Keratinocyte (primary cell): ENCODE measurements at places on chromosomes 3 and 15. TPM values are rescaled to one million over a fixed set of nuclear protein-coding genes. Genes with fewer than 3 reads are reported as not detected.

DNA sequence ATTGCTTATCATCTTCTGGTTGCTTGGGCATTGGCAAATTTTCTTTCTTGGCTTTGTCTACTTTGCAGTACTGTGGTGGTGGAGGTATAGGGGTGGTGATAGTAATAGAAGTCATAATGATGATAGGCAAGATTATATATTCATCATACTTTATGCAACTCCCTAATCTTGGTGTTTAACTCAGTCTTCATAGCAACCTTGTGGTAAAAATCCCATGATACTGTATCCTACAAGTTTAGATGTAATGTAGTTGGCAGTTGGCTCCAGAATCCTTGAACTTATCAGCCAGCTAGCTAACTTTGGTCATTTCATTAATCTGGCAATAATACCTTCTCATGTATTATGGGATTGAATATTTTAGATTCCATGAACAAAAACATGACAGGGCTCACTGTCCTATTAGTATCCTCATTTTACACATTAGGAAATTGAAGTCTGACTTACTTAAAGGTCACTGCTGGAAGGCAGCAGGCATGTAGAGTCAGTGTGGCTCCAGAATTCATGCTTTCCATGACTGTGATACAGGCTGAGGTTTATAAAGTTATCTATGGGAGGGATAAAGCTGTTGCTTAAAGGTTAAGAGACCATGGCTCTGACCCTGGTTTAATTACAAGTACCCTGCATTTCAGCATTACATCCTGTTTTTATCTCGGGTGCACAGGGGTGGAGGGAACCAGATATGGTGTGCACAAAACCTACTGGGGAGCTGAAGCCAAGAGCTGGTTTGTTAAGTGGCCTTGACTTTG lies 33.3 kb downstream of the RBMS3 start:
- DNase-seq, result no peak
- H3K36me3 ChIP-seq, result no peaks in the 10 kb centered on the region
- no peaks in the 10 kb centered on the region for H3K4me1 ChIP-seq
- H3K27me3 ChIP-seq, result no peaks in the 10 kb centered on the region
- no peak overlapping the region for H3K4me3 ChIP-seq

DNA sequence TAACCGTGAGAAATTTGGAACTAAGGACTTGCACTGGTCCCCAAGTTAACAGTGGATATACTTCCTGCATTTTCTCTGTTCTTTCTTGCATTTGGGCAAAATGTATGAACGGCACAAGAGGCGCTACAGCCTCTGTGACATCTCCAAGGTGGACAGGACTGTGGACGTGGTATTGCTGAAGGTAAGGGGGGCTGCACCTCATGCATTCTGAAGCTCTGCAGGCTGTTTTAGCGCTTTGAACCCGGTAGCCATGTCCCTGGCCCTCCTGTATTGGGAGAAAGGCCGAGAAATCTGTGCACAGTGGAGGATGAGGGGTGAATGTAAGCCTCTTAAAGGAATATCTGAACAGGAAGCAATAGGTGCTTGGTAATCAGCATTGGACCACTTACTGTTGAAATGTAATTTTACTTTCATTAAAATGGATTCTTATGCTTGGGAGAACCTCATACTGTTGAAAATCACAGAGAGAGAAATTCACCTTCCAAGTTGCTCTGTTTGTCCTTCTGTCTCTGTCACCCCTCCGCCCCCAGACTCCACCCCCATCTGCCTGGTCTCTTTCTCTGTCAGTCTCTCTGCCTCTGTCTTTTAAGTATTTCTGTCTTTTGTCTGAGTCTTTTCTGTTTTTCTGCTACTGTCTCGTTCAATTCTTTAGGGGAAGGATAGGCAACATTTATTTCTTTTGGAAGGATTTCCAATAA lies 174.6 kb downstream of the KLHL25 start:
- no peaks in the 10 kb centered on the region for H3K27me3 ChIP-seq
- H3K4me1 ChIP-seq, result peaks cover 47% of the 10 kb centered on the region
- H3K4me3 ChIP-seq, result no peak overlapping the region
- no peak for DNase-seq
- no peaks in the 10 kb centered on the region for H3K36me3 ChIP-seq

GRCh38 chr3:16896820-16897219 lies 12.1 kb downstream of the PLCL2 start:
- no peaks in the 10 kb centered on the region for H3K36me3 ChIP-seq
- H3K27me3 ChIP-seq, result peaks cover 4% of the 10 kb centered on the region
- H3K4me1 ChIP-seq, result no peaks in the 10 kb centered on the region
- DNase-seq, result no peak
- no peak overlapping the region for H3K27ac ChIP-seq

DNA sequence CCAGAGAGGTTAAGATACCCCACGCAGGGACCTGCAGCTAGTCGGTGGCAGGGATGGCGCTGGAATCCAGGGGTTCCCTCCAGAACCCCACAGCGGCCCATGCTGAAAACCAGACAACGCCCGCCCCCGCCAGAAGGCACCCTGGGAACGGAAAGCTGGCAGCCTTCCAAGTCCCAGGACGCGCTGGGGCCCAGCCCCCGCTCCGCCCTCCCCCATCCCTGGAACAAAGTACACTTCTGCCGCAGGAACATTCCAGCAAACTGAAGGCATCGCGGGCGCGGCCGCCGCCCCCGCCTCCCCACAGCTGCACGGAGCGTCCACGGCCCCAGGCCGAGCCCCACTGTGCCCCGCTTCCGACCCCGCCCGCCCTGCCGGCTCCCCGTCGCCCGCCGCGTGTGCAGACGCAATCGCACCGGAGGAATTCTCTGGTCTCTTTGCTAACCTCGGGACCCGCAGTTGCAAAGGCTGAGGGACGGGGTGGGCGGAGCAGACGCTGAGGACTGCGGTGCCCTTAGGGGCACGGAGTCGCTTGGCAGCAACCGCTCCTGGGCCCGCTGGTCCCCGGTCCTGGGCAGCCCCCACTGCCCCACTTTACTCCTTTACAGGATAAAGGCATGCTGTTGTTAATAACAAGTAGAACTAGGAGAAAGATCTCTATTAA lies 44.8 kb upstream of the RNU6-1 start:
- H3K4me1 ChIP-seq, result peaks cover 23% of the 10 kb centered on the region
- no peaks in the 10 kb centered on the region for H3K27me3 ChIP-seq
- no peaks in the 10 kb centered on the region for H3K36me3 ChIP-seq
- DNase-seq, result peak; percentile 42
- peak overlapping the region; percentile 71 for H3K27ac ChIP-seq

- H3K4me1 ChIP-seq, result peaks cover 9% of the 10 kb centered on the region
- H3K27ac ChIP-seq, result no peak overlapping the region
- DNase-seq, result no peak
- no peak overlapping the region for H3K4me3 ChIP-seq
Measured at GRCh38 chr3:195109098-195109657, 161.8 kb downstream of the XXYLT1 start.

DNA sequence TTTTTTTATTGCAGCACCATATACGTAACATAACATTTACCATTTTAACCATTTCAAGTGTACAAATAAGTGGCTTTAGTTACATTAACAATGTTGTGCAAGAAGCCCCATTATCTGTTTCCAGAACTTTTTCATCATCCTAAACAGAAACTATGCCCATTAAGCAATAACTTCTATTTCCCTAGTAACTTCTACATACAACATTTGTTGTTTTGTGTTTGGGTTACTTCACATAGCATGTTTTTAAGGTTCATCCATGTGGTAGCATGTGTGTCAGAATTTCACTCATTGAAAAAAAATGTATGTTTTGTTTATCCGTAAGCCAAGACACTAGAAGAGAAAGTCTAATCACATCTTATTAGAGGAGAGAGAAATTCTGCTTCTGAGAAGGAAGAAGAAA lies 450.5 kb upstream of the PDZRN3 start:
- H3K4me3 ChIP-seq, result no peak overlapping the region
- DNase-seq, result no peak
- no peak overlapping the region for H3K27ac ChIP-seq

- H3K36me3 ChIP-seq, result no peaks in the 10 kb centered on the region
- no peak overlapping the region for H3K27ac ChIP-seq
- H3K4me3 ChIP-seq, result no peak overlapping the region
- no peak for DNase-seq
- peaks cover 10% of the 10 kb centered on the region for H3K4me1 ChIP-seq
Measured at GRCh38 chr3:88034491-88035275, 24.1 kb downstream of the CGGBP1 start.

GRCh38 chr15:88255484-88256278 lies 858 bp downstream of the NTRK3 start:
- H3K4me3 ChIP-seq, result no peak overlapping the region
- no peak for DNase-seq
- no peaks in the 10 kb centered on the region for H3K36me3 ChIP-seq
- H3K4me1 ChIP-seq, result no peaks in the 10 kb centered on the region
- no peak overlapping the region for H3K27ac ChIP-seq
- peaks cover 51% of the 10 kb centered on the region for H3K27me3 ChIP-seq

- peak overlapping the region; percentile 96 for H3K27ac ChIP-seq
- no peak overlapping the region for H3K4me3 ChIP-seq
- H3K4me1 ChIP-seq, result peaks cover 71% of the 10 kb centered on the region
- no peaks in the 10 kb centered on the region for H3K27me3 ChIP-seq
Measured at GRCh38 chr15:63374686-63375520, 6.7 kb downstream of the CA12 start.

DNA sequence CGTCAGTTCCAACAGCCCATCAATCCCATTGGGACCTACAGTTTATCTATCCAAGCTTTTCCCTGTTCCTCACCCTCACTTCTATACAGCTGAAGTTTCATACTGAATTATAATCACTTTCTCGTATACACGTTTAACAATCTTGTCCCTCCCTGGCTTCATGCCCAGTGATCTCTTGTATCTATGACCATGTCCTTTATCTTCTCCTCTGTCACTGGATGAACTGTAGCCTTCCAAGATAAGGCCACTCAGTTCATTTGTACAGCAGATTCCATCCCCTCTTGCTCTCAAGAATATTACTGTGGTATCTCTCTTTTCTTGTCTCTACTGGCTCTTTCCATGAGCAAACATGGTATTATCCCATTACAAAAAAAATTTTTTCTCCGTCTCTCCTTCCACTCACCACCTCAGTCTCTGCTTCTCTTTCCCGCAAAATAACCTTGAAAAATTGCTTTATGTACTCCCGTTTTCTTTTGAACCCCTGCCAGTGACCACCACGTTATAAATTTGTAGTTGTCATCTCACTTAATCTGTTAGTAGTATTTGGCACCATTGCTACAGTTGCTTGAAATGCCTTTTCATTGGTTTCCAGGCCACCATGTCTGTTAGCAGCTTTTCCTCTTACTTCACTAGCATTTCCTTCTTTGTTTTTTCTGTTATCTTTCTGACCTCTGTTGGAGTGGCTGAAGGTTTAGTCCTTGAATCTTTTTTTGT lies 9.4 kb downstream of the CTNNB1 start:
- no peaks in the 10 kb centered on the region for H3K27me3 ChIP-seq
- no peak overlapping the region for H3K27ac ChIP-seq
- H3K4me1 ChIP-seq, result peaks cover 11% of the 10 kb centered on the region
- no peak for DNase-seq
- H3K4me3 ChIP-seq, result no peak overlapping the region

GRCh38 chr3:71144525-71145253 lies 438.8 kb downstream of the FOXP1 start:
- no peak overlapping the region for H3K4me3 ChIP-seq
- no peaks in the 10 kb centered on the region for H3K27me3 ChIP-seq
- H3K36me3 ChIP-seq, result no peaks in the 10 kb centered on the region

GRCh38 chr3:129536374-129536667 lies 6.7 kb upstream of the H1-8 start:
- H3K27ac ChIP-seq, result no peak overlapping the region
- H3K36me3 ChIP-seq, result no peaks in the 10 kb centered on the region
- no peak for DNase-seq
- H3K27me3 ChIP-seq, result no peaks in the 10 kb centered on the region
- no peak overlapping the region for H3K4me3 ChIP-seq

DNA sequence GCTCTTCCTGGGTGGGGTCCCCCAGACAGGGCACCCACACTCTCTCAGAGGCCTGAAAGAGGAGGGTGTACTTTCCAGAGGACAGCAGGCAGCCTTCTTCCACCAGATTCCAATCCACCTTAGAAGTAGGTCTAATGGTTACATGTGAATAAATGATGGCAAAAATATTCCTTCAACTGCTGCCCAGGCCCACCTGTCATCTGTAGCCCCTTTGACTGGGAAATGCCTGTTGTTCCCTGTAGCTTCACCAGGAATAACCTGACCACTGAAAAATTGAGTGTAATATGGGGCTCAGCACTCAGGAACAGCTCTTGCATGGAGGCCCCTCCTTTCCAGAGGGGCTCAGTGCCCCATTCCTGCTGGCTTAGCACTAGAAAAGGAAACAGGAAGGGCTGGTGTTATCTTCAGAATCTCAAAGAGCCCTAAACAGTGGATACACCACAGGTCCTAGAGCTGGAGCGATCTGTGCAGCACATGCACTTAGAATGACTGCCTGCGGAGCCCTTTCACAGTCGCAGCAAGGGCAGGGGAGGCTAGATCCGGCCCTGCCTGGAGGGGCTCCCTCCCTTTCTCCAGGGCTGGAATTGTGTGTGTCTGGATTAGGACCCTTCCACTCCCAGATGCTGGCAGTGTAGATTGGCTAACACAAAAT lies 32.1 kb downstream of the SLC22A14 start:
- peaks cover 1% of the 10 kb centered on the region for H3K36me3 ChIP-seq
- DNase-seq, result no peak
- peaks cover 4% of the 10 kb centered on the region for H3K27me3 ChIP-seq
- H3K4me1 ChIP-seq, result no peaks in the 10 kb centered on the region

GRCh38 chr15:74251131-74251811 lies 15.1 kb downstream of the CCDC33 start:
- no peak overlapping the region for H3K4me3 ChIP-seq
- no peaks in the 10 kb centered on the region for H3K36me3 ChIP-seq
- H3K27me3 ChIP-seq, result peaks cover 16% of the 10 kb centered on the region
- DNase-seq, result no peak
- H3K27ac ChIP-seq, result no peak overlapping the region
- no peaks in the 10 kb centered on the region for H3K4me1 ChIP-seq

DNA sequence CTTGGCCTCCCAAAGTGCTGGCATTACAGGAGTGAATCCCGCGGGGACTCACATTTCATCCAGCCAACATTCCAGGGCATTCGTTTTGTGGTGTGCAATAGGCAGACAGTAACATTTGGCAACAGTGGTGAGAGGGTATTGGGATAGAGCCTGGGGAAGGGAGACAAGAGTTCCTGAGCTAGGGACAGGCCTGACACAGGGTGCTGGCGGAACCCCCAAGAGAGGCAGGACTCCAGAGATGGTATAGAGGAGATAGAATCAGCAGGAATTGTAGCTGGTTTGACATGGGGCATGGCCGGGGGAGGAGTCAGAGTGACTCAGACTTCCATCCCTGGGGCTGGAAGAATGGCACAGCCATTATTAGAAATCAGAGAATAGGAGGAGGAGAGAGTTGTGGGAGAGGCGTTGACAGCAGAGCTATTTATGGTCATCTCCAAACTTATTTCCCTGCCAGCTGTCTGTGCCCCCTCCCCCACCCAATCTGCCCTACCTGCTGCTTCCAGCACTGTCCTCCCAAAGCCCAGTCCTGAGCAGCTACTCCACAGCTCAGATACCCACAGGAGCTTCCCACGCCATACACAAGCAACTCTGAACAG lies 4.4 kb upstream of the IDH2 start:
- H3K27me3 ChIP-seq, result no peaks in the 10 kb centered on the region
- no peaks in the 10 kb centered on the region for H3K36me3 ChIP-seq
- H3K4me3 ChIP-seq, result no peak overlapping the region
- no peak overlapping the region for H3K27ac ChIP-seq
- DNase-seq, result no peak

Gene RAB6B
- 2.2 to 5.5 TPM (median 2.9 TPM) in 3 replicates for polyA plus RNA-seq

Gene ZNF662
- 0.57 to 1.4 TPM (median 1.1 TPM) in 3 replicates for polyA plus RNA-seq

Gene GOLGA6L7
- not detected in 3 replicates for polyA plus RNA-seq

Gene MKRN3
- polyA plus RNA-seq, result not detected in 3 replicates
